Astrocyte (in vitro differentiated cells and primary cell): ENCODE measurements at places on chromosomes 3 and 15. TPM values are rescaled to one million over a fixed set of nuclear protein-coding genes. Genes with fewer than 3 reads are reported as not detected.

- H3K27ac ChIP-seq, result no peak overlapping the region
- H3K27me3 ChIP-seq, result no peaks in the 10 kb centered on the region
- H3K4me1 ChIP-seq, result no peaks in the 10 kb centered on the region
- H3K4me3 ChIP-seq, result no peak overlapping the region
These were observed 11.1 kb downstream of the SIAH2 start for GRCh38 chr3:150751781-150752263.

GRCh38 chr3:28077572-28077971 lies 163.8 kb upstream of the CMC1 start:
- no peaks in the 10 kb centered on the region for H3K4me1 ChIP-seq
- no peaks in the 10 kb centered on the region for H3K27me3 ChIP-seq
- peak; percentile 3 for DNase-seq
- no peak overlapping the region for H3K4me3 ChIP-seq
- no peak overlapping the region for H3K27ac ChIP-seq

DNA sequence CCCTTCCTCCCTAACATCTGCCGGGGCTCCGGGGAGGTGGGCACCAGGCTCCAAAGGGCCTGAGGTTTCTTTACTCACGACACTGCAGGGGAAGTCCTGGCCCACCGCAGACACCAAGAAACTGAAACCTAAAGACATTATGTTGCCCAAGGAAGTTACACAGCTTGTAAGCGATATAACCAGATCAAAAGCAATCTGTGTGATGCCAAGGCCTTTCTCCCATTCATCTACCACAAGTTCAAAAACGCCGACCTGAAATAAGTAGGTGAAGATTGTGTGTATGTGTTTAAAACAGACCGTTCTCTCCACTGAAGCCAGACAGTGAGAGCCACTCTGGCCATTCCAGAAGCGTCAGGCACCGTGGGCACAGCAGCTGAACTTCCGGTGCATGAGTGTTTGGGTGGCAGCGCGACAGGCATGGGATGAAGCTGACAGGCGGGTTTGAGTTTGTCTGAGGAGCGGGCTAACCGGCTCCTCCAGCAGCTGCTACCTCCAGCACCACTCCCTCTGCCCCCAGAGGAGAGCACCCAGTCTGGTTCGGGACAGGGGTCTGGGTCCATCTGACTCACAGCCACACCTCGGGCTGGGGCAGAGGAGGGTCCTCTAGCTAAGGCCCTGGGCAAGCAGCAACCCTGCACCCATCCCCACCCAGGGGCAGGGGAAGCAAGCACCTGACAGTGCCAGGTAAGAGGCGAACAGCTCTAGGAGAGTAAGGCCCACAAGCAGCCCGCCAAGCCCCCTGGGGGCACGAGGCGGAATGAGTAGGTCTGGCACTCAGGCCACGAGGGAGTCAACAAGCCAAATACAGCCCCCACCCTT lies 1.3 kb downstream of the TNK2 start:
- H3K4me3 ChIP-seq, result no peak overlapping the region
- H3K4me1 ChIP-seq, result peaks cover 22% of the 10 kb centered on the region
- DNase-seq, result no peak
- H3K27me3 ChIP-seq, result no peaks in the 10 kb centered on the region

DNA sequence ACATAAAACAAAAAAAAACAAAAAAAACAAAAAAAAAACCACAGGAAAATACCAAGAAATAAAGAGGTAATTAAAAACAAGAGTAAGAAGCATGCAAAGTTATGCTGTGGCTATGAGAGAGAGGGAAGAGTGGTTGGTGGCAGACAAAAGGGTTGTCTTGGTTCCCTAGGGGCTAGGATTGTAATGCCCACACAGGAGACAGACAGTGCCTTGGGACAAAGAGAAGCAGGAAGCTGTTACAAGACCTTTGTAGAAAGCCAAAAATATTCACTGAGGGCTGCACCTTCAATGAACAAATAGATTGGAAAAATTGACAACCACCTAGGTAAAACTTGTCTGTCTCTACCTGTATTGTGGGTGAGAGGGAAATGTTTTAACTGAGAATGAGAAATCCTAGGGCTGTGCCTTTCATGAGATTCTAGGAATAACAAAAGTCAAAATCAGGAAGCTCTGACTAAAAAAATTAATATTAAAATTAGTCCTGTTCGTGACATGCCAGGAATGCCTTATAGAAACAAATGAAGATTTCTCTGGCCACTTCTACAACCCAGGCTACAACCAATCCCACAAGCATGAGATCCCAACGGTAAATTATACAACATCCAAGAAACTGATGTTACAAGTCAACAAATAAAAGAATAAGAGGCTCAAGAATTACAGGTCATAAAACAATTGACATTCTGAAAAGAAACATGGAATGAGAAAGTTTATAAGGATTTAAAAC lies 45.0 kb upstream of the PRICKLE2 start:
- H3K36me3 ChIP-seq, result no peaks in the 10 kb centered on the region
- no peaks in the 10 kb centered on the region for H3K27me3 ChIP-seq
- no peak overlapping the region for H3K27ac ChIP-seq
- no peak overlapping the region for H3K4me3 ChIP-seq
- no peak for DNase-seq

DNA sequence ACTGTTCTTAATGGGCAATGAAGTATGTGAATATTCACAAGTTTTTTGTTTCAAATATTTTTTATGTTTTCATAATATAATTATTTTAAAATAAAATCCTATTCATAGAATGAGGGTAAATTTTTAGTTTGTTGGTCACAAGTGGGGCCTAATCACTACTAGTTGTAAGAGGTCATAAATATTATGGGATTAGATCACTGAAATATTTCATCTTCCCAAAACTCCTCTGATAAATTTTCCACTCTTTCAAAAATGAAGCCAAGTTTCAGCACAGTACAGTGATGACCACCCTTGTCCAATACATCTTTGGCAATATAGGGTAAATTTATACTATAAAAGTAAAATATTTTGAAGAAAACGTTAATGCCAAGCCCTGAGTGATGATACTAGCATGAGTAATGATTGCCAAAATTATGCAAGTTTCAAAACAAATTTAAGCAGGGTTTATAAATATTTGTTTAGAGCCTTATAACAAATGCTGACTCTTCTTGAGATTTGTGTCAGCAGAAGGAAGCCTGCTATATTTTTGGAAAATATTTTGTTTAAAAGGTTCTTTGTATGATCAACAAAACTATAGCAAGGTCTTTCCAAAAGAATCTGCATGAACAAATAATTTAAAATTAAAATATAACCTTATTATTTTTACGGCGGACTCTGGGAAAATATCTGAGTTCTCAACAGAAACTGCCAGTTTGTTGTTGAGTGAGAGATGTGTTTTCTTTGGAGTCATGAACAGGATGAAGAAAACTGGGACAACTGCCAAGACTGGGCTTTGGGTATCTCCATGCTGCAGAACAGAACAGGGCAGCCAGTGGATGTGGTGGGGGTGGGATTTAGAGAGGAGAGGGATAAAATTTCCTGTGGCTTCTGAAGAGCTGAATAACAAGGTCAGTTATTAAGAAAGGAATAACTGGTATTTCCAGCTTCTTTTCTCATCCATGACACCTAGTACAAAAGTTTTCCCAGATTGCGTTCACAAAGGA lies 17.9 kb upstream of the TM4SF1 start:
- H3K4me1 ChIP-seq, result peaks cover 6% of the 10 kb centered on the region
- peak; percentile 69 for DNase-seq
- no peaks in the 10 kb centered on the region for H3K27me3 ChIP-seq

DNA sequence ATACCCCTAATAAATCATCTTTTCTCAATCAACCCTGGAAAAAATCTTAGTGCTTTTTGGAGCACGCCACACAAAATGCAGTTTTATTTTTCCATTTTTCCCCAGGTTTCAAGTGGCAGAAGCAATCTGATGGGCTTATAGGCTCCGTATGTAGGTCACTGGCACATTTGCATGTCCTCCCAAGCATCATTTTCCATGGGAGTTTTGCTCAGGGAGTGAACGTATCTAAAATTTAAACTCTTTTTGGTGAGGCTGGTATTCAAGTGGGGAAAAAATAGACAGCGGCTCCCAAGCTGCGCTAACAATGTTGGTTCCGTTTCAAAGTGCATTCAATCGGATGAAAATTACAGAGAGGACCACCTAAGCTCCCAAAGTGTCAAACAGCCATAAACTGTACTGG lies 233.4 kb downstream of the MEX3B start:
- no peaks in the 10 kb centered on the region for H3K36me3 ChIP-seq
- no peak overlapping the region for H3K27ac ChIP-seq
- DNase-seq, result no peak
- no peaks in the 10 kb centered on the region for H3K27me3 ChIP-seq

The HRG gene
- not detected in 2 replicates for total RNA-seq

The OCA2 gene
- 2.4 and 2.9 TPM in 2 replicates for total RNA-seq

The TGM4 gene
- 0.18 TPM in 1 of 2 replicates, not detected in the other for total RNA-seq

The ESYT3 gene
- 2.0 and 2.6 TPM in 2 replicates for total RNA-seq
